ENCODE measurements at places on chromosomes 11 and 22.
A peak's percentile ranks its signal among the peaks of the same experiment; 100 is the strongest.

- no peaks in the 10 kb centered on the region for H3K36me3 ChIP-seq
- DNase-seq: no peak
- no peak overlapping the region for H3K27ac ChIP-seq
Observed at GRCh38 chr11:93611836-93612677, 49.4 kb upstream of the CEP295 start.

DNA sequence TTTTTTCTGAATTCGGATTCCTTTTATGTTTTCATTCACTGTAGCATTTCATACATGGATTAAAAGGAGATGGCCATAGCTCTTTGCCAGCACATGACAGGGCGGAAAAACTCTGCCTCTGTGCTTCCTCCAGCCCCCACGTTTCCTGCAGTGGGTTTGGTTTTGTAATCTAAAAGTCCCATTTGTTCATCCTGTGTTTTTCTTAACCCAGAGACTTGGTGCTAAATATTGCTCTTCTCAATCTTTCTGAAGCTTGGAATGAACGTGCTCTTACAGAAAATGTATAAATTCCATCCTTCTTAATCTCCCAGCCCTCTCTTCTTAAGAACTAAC, 89.9 kb downstream of the PPP6R3 start:
- peaks cover 96% of the 10 kb centered on the region for H3K36me3 ChIP-seq
- H3K4me1 ChIP-seq: no peaks in the 10 kb centered on the region
- H3K27ac ChIP-seq: no peak overlapping the region
- no peak overlapping the region for H3K4me3 ChIP-seq
- DNase-seq: no peak

GRCh38 chr22:20060700-20061480, 19.2 kb upstream of the DGCR8 start:
- peaks cover 3% of the 10 kb centered on the region for H3K36me3 ChIP-seq
- H3K27me3 ChIP-seq: no peaks in the 10 kb centered on the region
- H3K4me3 ChIP-seq: no peak overlapping the region
- no peaks in the 10 kb centered on the region for H3K4me1 ChIP-seq
- H3K27ac ChIP-seq: no peak overlapping the region

GRCh38 chr11:65118097-65118837, 766 bp upstream of the ZNHIT2 start:
- H3K27me3 ChIP-seq: no peaks in the 10 kb centered on the region
- DNase-seq: no peak
- peaks cover 67% of the 10 kb centered on the region for H3K36me3 ChIP-seq
- H3K4me1 ChIP-seq: peaks cover 17% of the 10 kb centered on the region

DNA sequence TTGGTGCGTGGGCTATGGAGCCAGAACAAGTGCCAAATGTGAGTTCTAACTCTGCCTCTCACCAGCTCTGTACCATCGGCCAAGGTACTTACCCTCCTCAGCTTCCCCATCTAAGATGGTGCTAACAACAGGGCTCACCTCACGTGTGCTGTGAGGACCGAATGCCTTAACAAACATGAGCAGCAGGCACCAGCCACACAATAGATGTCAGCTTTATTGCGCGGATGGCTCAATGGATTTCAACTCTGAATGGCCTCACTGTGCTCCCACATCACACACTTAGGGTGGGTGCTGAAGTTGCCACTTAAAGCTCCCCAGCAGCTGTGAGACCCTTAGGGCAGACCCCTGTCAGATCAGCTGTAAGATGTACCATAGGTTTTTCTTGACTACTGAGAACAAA, 24.1 kb downstream of the RELT start:
- H3K27ac ChIP-seq: peak overlapping the region; percentile 2
- H3K4me1 ChIP-seq: no peaks in the 10 kb centered on the region
- DNase-seq: no peak
- H3K36me3 ChIP-seq: peaks cover 53% of the 10 kb centered on the region
- no peaks in the 10 kb centered on the region for H3K27me3 ChIP-seq

GRCh38 chr11:92589512-92589911, 364.9 kb downstream of the FAT3 start:
- no peaks in the 10 kb centered on the region for H3K27me3 ChIP-seq
- DNase-seq: no peak
- no peak overlapping the region for H3K4me3 ChIP-seq

DNA sequence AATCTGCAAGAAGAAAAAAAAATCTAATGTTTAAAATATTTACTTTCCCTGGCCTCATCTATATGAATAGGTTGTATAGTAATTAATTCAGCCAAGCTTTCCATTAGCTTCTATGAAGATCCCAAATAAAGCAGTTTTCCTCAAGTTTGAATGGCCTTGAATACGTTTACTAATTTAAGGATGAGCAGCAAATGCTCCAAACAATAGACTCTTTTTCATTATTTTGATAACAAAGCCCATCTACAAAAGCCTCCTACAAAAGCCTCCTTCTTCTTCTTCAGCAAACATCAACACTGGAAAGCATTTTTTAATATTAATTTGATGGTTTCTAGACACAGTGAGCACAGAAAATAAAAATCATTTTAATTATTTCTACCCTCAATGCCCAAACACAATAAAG, 1130.3 kb upstream of the CNTN5 start:
- DNase-seq: no peak
- no peak overlapping the region for H3K4me3 ChIP-seq
- H3K36me3 ChIP-seq: no peaks in the 10 kb centered on the region
- no peaks in the 10 kb centered on the region for H3K27me3 ChIP-seq
- no peaks in the 10 kb centered on the region for H3K4me1 ChIP-seq

- no peaks in the 10 kb centered on the region for H3K36me3 ChIP-seq
- H3K4me3 ChIP-seq: no peak overlapping the region
- DNase-seq: no peak
- no peak overlapping the region for H3K27ac ChIP-seq
Observed at GRCh38 chr11:4178813-4179662, 84.4 kb downstream of the RRM1 start.

GRCh38 chr22:31036671-31037550, 44.2 kb upstream of the SMTN start:
- H3K27ac ChIP-seq: no peak overlapping the region
- DNase-seq: no peak
- peaks cover 3% of the 10 kb centered on the region for H3K4me1 ChIP-seq
- no peak overlapping the region for H3K4me3 ChIP-seq
- H3K36me3 ChIP-seq: no peaks in the 10 kb centered on the region

GRCh38 chr22:45533703-45534102, 31.0 kb downstream of the FBLN1 start:
- peaks cover 38% of the 10 kb centered on the region for H3K36me3 ChIP-seq
- H3K4me1 ChIP-seq: peaks cover 11% of the 10 kb centered on the region
- no peak overlapping the region for H3K27ac ChIP-seq
- H3K27me3 ChIP-seq: no peaks in the 10 kb centered on the region
- no peak overlapping the region for H3K4me3 ChIP-seq

DNA sequence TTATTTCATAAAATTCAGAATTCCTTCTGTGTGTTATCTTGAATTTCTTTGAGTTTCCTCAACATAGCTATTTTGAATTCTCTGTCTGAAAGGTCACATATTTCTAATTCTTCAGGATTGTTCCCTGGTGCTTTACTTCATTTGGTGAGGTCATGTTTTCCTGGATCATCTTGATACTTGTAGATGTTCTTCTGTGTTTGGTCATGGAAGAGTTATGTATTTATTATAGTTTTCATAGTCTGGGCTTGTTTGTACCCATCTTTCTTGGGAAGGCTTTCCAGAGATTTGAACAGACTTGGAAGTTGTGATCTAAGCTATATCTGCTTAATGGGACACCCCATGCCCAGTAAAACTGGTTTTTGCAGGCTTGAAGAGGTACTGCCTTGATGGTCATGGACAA, 149.6 kb downstream of the METTL15 start:
- H3K4me3 ChIP-seq: no peak overlapping the region
- H3K36me3 ChIP-seq: no peaks in the 10 kb centered on the region
- no peak overlapping the region for H3K27ac ChIP-seq
- H3K27me3 ChIP-seq: no peaks in the 10 kb centered on the region
- DNase-seq: no peak

GRCh38 chr22:29964776-29965175, 81.8 kb downstream of the MTMR3 start:
- H3K27me3 ChIP-seq: no peaks in the 10 kb centered on the region
- no peak overlapping the region for H3K27ac ChIP-seq
- H3K4me1 ChIP-seq: no peaks in the 10 kb centered on the region
- no peak overlapping the region for H3K4me3 ChIP-seq

DNA sequence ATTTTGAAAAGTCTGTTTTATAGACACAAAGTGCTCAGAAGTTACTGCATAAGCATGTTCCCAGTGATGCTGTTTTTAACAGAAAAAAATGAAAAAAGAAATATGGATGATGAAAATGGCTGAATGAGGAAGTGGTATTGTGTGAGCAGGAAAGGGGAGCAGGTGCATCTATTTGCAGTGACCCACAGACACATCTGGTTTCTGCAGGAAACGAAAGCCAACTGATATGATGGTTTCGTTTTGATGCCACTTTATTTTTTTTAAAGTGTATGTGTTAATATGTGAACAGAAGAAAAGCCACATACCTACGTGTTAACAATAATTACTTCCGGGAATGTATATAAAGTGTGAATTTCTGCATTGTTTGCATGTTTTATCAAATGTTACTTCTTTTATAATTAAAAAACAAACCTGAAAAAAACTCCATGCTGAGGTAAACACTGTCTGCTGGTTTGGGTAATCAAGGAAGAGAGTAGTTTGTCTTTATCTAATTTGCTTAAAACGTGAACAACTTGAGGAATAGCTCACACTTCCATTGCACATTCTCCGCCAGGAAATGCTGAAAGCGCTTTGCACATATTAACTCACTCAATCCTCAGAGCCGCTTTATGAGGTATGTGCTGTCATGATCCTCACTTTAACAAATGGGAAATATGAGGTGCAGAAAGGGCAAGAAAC, 1335.9 kb downstream of the TBC1D22A start:
- no peak overlapping the region for H3K27ac ChIP-seq
- no peak overlapping the region for H3K4me3 ChIP-seq
- H3K36me3 ChIP-seq: no peaks in the 10 kb centered on the region
- DNase-seq: no peak
- no peaks in the 10 kb centered on the region for H3K27me3 ChIP-seq
- H3K4me1 ChIP-seq: no peaks in the 10 kb centered on the region

GRCh38 chr11:20099527-20099926, 60.7 kb downstream of the DBX1 start:
- H3K36me3 ChIP-seq: peaks cover 10% of the 10 kb centered on the region
- no peak overlapping the region for H3K4me3 ChIP-seq
- H3K27ac ChIP-seq: no peak overlapping the region
- DNase-seq: no peak
- no peaks in the 10 kb centered on the region for H3K4me1 ChIP-seq
- no peaks in the 10 kb centered on the region for H3K27me3 ChIP-seq

DNA sequence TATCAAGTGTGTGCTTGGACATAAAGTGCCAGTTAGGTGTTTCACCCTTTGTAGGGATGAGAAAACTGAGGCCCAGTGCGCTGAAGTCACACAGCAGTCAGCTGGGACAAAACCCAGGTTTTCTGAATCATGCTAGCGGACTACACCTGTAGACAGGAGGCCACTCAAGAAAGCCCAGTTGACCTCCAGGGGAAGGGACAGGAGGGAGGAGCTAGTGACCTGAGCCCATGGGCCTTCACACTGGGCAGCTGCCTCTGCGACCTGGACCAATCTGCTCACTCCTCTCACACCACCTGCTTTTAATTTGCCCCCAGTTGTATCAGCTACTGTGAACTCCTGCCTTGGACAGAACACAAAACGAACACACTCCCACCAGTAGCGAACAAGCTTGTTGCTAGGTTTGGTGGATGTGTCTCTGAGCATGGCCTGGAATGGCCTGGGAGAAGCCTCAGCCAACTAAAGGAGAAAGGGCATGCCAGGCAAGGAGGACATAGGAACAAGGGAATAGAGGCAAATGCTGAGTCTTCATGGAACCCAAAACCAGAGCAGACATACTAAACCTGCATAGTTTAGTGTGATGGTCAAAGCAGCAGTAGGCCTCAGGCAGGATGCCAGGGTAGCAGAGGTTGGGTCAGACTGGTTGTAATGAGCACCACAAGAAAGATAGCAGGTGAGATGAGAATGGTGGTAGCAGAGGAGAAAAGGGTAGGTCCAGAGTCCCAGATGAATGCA, 7.2 kb downstream of the LMO1 start:
- no peaks in the 10 kb centered on the region for H3K36me3 ChIP-seq
- no peaks in the 10 kb centered on the region for H3K27me3 ChIP-seq
- no peak overlapping the region for H3K4me3 ChIP-seq
- H3K4me1 ChIP-seq: no peaks in the 10 kb centered on the region
- no peak for DNase-seq
- no peak overlapping the region for H3K27ac ChIP-seq

DNA sequence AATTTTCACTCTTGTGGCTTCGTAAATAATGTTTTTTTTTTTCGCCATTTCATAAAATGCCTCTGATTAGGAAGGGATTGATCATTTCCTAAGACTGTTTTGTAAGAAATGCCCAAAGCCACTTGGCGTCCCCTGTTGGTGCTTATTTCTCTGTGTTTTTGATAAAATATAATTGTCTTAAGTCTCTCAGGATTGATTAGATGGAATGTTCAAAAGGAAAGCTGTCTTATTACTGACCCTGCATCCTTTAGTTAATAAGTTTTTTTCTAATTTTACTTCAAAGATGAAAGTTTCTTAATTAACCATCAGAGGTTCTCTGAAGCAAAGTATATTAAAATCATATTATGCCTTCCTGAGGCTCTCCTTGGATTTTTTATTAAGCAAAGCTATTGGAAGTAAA, 624.3 kb upstream of the TENM4 start:
- H3K27me3 ChIP-seq: no peaks in the 10 kb centered on the region
- no peak for DNase-seq
- no peak overlapping the region for H3K4me3 ChIP-seq

DNA sequence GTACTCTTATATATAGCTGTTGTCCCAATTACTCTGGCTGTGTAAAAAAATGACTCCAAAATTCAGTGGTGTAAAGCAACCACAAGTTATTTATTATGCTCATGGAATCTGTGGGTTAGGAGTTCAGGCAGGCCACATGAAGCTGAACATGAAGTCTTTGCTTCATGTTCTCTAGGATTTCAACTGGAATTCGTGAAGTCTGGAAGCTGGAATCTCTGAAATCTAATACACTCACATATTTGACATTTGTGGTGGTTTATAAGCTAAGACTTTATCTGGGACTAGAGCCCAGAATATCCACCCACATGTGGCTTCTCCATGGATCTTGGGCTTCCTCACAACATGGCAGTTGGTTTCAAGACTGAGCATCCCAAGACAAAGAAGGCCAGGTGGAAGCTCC, 430.6 kb downstream of the MIAT start:
- no peak overlapping the region for H3K27ac ChIP-seq
- DNase-seq: no peak
- H3K4me1 ChIP-seq: peaks cover 4% of the 10 kb centered on the region
